HS-5 (cell line): ENCODE measurements at places on chromosomes 5 and 9.

GRCh38 chr5:169576181-169576598 lies 7.4 kb upstream of the SPDL1 start:
- DNase-seq, result peak; percentile 94

DNA sequence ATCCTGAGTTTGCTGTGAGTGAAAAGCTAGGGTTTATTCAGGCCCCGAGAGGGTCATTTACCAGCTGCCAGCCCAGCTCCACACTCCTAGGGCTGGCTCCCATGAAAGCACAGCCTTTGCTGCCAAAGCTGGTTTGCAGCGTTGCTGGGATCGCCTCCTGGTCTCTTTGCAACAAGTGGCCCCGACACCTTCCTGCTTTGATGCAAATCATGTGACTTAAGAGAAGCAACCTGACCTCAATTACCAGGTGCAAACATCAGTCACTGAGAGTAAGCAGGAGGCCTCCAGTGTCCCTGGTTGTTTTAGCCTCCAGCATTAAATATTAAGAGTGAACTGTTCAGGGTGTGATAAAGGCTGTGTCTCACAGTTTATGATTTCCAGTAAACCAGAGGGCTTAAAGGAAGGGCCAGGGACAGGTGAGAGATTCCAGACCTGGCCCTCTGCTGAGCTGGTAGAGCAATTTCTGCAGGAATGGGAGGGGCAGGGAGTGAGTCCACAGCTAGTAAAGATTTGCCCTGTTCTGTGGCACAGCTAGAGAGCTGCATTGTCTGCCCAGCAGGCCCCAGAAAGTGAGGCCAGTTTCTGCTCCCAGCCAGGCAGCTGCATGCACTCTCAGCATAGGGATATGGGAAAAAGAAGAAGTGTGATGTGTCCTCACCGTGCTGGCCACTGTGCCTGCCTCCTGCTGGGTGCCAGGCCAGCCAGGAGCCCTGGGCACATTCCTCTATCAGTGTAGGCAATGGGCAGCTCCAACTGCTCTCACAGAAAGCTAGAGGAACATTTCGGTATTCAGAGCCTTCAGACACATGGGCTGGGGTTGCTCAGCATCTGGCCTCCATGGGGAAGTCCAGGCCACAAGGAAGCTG lies 58.0 kb downstream of the SLC22A5 start:
- DNase-seq, result no peak

- DNase-seq, result peak; percentile 93
These were observed 107.4 kb downstream of the LMNB1 start for GRCh38 chr5:126884269-126884819.

DNA sequence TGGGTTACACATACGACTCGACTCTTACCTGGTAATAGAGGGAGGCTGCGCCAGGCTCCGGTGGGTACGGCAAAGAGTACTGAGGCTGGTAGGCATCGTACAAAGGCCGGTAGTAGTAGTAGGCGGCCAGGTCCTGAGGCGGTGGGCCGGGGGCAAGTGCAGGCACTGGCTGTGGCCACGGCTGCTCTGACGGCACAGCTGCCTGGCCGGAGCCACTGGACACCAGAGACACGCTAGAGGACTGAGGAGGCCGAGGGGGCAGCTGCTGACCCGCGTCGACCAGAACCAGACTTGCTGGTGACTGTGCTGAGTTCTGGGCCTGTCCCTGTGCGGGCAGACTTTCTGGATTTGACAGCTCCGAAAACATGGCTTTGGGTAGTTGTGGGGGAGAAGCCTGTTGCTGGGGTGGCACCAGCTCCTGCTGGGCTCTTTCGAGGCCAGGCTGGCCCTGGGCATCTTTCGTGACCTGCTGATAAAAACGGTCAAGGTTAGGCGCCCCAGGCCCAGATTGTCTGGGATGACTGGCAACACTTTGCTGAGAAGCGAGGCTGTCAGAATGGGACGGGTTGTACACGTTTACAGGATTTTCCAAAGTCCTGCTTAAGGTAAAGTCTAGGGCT lies 8.7 kb downstream of the SEC16A start:
- DNase-seq, result no peak

GRCh38 chr5:125575171-125575890 lies 828.9 kb upstream of the ZNF608 start:
- no peak for DNase-seq

GRCh38 chr5:53219174-53219573 lies 109.6 kb upstream of the MOCS2 start:
- no peak for DNase-seq

DNA sequence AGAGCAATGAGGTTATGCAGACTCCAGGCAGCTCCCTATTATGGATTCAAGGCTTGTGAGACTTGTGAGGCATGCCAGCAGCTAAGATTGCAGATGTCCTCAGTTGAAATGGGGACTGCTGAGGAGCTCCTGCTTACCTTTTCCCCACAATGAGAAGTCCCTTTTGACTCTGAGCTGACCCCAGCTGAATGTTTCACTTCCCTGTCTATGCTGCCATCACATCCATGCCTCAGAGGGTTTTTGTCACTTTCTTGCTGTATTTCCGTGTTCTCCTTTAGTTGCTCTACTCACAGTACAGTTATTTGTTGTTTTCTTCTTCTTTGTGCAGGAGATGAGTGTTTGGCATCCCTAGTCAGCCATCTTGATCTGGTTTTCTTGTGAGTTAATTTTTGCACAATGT lies 18.8 kb upstream of the OR2S2 start:
- no peak for DNase-seq

- DNase-seq, result no peak
These were observed 27.2 kb downstream of the FAM240B start for GRCh38 chr9:38692707-38693106.
